Activated CD8-positive, alpha-beta T cell treated with anti-CD3 and anti-CD28 coated beads for 36 hours (primary cell): ENCODE measurements at places on chromosomes 3 and 15. TPM values are rescaled to one million over a fixed set of nuclear protein-coding genes. Genes with fewer than 3 reads are reported as not detected.

The SLC24A5 gene
- total RNA-seq, result not detected

The KCNH8 gene
- total RNA-seq, result not detected

The SEC22C gene
- total RNA-seq, result 35.7 TPM

The KNG1 gene
- not detected for total RNA-seq

The MEX3B gene
- total RNA-seq, result 0.99 TPM

The OXTR gene
- total RNA-seq, result 1.1 TPM

The ITPR1 gene
- total RNA-seq, result 98.2 TPM

The SLC12A6 gene
- 24.8 TPM for total RNA-seq

The IGDCC3 gene
- total RNA-seq, result not detected
